Psoas muscle (tissue), 8 donors: ENCODE measurements at places on chromosomes 5 and 9. TPM values are rescaled to one million over a fixed set of nuclear protein-coding genes. Genes with fewer than 3 reads are reported as not detected.

DNA sequence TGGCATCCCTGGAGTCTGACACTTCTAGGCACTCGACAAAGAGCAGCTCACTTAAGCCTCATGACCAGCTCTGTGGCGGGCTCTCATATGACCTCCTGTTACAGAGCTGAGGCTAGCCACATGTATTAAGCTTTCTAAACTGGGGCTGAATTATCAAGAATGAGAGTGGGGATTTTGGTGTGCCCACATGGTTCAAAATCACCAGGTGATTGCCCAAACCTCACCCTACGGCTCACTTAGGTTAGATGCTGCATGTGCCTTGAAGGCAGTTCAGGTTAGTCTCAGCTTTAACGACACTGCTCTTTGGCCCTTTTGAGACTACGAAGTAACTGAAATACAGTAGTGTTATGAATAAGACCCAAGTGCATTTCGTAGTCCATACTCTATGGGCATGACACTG is 39.4 kb upstream of the SMIM32 start:
- DNase-seq = no peak

DNA sequence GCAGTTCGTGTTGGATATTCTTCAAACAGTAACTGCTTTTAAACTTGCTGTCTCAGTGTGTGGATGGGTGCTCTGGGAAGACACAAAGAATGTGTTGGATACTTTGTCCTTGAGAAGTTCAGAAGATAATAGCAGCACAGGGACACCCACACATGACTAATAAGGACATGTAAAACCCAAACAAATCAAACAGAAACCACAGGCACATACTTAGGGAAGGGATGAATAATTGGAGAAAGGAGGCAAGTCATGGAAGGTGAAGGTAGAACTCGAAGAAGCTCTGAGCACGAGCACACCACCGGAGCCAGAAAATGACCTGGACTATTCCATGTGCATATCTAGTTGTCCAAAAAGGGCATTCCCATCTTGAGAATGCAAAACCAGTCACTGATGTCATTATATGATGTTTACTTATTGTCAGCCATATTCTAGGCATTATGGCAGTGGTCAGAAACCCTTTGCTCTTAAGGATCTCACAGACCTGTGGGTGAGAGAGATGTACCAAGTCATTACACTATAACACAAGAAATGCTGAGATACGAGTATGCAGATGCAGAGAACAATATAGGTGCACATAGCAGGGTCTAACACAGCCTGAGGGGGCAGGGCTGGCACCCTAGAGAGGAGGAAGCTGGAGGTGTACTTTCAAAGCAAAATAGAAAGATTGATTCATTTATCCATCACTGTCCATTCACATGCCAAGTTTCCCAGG is 152.9 kb downstream of the PIK3R1 start:
- DNase-seq = no peak

- no peak for DNase-seq
These were observed 86.2 kb downstream of the TEK start for GRCh38 chr9:27195191-27195590.

- no peak for DNase-seq
These were observed 92.0 kb upstream of the IRX4 start for GRCh38 chr5:1974501-1975405.

- DNase-seq = no peak
These were observed 354.8 kb downstream of the TMEM232 start for GRCh38 chr5:110371725-110372041.

DNA sequence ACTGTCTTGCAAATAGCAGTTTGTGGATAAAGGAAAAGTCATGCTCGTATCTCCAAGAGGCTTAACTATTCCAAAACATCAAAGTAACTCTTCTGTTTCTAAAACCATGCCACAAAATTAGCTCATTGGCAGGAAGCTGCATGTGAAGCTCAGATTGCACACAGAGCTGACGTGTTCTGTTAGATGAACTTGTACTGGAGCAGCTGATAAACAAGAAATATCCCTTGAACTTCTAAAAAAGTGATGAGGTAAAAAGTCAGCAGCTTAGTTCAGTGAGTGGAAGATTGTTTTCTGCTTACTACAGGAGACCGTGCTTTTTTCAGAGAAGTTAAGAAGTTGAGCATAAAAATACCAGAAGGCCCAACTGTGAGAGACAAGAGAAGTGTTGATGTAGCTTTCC is 113.2 kb downstream of the SLC12A2 start:
- no peak for DNase-seq

Gene PCDHGB2
- polyA plus RNA-seq = 0.10 TPM
